ENCODE measurements at places on chromosomes 1 and 21. TPM values are rescaled to one million over a fixed set of nuclear protein-coding genes. Genes with fewer than 3 reads are reported as not detected.

PRR9 gene
- total RNA-seq, result not detected

PPM1J gene
- total RNA-seq, result 1.2 TPM

PSMD4 gene
- total RNA-seq, result 183 TPM

RPE65 gene
- not detected for total RNA-seq

CR2 gene
- total RNA-seq, result not detected

LMX1A gene
- not detected for total RNA-seq

CNST gene
- 9.2 TPM for total RNA-seq

ITLN2 gene
- total RNA-seq, result 0.24 TPM

GCSAML gene
- not detected for total RNA-seq

KCNE2 gene
- not detected for total RNA-seq

All from A549 treated with CORT108297 at 1 μM for 4 hours (cell line).